CD4-positive, alpha-beta T cell (primary cell): ENCODE measurements at places on chromosomes 2 and 18. TPM values are rescaled to one million over a fixed set of nuclear protein-coding genes. Genes with fewer than 3 reads are reported as not detected.

- no peak for DNase-seq
- H3K27me3 ChIP-seq, result no peaks in the 10 kb centered on the region
- no peaks in the 10 kb centered on the region for H3K4me1 ChIP-seq
- no peak overlapping the region for H3K27ac ChIP-seq
- no peak overlapping the region for H3K4me3 ChIP-seq
- no peaks in the 10 kb centered on the region for H3K36me3 ChIP-seq
These were observed 227.2 kb upstream of the SETBP1 start for GRCh38 chr18:44453505-44453904.

- H3K27ac ChIP-seq, result no peak overlapping the region
- no peaks in the 10 kb centered on the region for H3K36me3 ChIP-seq
- H3K27me3 ChIP-seq, result no peaks in the 10 kb centered on the region
- no peaks in the 10 kb centered on the region for H3K4me1 ChIP-seq
- H3K4me3 ChIP-seq, result no peak overlapping the region
These were observed 25.2 kb downstream of the SDC1 start for GRCh38 chr2:20199633-20200270.

GRCh38 chr18:10495936-10496335, 29.9 kb upstream of the NAPG start:
- no peaks in the 10 kb centered on the region for H3K4me1 ChIP-seq
- no peak for DNase-seq
- H3K27me3 ChIP-seq, result no peaks in the 10 kb centered on the region
- H3K36me3 ChIP-seq, result no peaks in the 10 kb centered on the region

DNA sequence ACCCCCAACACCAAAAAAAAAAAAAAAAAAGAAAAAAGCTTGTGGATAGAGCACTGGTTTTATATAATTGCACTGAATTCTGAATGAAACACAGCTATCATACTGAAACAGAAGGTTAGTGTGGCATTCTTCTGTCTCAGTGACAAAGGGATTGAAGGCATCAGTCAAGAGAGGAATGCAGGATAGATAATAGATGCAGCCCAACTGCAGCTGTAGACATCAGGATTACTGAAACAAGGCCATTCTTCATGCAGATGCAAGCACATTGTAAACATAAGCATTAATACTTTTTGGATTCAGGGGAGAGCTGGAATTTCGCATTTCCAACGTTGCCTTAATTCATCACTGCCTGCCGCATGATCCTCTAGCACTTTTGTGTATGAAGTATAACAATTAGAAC, 897.4 kb upstream of the KLHL29 start:
- H3K27me3 ChIP-seq, result no peaks in the 10 kb centered on the region
- H3K4me1 ChIP-seq, result no peaks in the 10 kb centered on the region
- no peak for DNase-seq
- no peaks in the 10 kb centered on the region for H3K36me3 ChIP-seq
- H3K27ac ChIP-seq, result no peak overlapping the region

GRCh38 chr18:3898861-3899613, 449.1 kb downstream of the TGIF1 start:
- no peak for DNase-seq
- H3K4me1 ChIP-seq, result no peaks in the 10 kb centered on the region
- no peaks in the 10 kb centered on the region for H3K27me3 ChIP-seq
- H3K4me3 ChIP-seq, result no peak overlapping the region

DNA sequence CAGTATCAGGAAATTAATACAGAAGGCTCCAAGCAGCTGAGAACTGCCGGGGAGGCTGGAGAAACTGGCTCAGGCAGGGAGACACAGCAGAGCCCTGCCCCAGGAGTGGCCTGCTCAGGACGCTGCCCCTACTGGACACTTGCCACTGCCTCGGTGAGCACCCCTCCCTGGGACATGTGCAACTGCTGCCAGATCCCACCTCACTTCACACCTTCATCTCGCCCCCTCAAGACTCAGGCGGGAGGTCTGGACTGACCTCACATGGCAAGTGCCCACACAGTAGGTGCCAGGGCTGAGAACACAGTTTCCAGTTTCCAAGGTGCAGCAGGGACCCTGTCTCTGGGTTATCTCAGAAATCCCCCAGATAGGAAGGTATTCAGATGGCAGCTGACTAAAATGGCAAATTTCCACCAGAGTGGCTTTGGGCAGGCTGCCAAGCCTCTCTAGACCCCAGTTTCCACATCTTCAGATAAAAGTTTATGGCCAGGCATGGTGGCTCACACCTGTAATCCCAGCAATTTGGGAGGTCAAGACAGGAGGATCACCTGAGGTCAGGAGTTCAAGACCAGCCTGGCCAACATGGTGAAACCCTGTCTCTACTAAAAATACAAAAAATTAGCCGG, 33.7 kb upstream of the LBH start:
- DNase-seq, result no peak
- no peaks in the 10 kb centered on the region for H3K27me3 ChIP-seq
- no peaks in the 10 kb centered on the region for H3K4me1 ChIP-seq
- H3K4me3 ChIP-seq, result no peak overlapping the region
- no peaks in the 10 kb centered on the region for H3K36me3 ChIP-seq

- DNase-seq, result no peak
- H3K36me3 ChIP-seq, result no peaks in the 10 kb centered on the region
- H3K27ac ChIP-seq, result no peak overlapping the region
- H3K27me3 ChIP-seq, result no peaks in the 10 kb centered on the region
These were observed 674.9 kb upstream of the FANCL start for GRCh38 chr2:58916063-58916462.

DNA sequence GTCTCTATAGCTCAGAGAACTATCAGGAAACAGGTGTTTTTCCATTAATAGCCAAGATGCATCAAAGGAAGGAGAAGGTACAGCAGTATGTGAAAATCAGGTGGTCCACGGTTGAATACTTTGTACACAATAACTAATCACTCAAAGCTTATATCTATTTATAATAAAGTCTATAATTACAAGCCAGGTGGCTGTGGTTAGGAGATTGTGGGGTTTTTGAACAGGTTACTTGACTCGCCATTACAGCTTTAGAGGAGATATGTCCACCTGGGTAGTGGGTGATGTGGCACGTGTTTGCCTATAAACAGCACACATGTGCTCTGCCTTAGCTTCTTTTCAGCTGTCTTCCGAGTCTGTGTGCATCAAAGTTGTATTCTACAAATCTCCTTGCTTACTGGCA, 892.2 kb upstream of the ZEB2 start:
- no peaks in the 10 kb centered on the region for H3K36me3 ChIP-seq
- no peaks in the 10 kb centered on the region for H3K4me1 ChIP-seq
- no peaks in the 10 kb centered on the region for H3K27me3 ChIP-seq
- no peak for DNase-seq
- H3K27ac ChIP-seq, result no peak overlapping the region

- H3K4me1 ChIP-seq, result no peaks in the 10 kb centered on the region
- H3K36me3 ChIP-seq, result peaks cover 8% of the 10 kb centered on the region
- DNase-seq, result no peak
These were observed 296.5 kb upstream of the EPAS1 start for GRCh38 chr2:46000660-46001059.

DNA sequence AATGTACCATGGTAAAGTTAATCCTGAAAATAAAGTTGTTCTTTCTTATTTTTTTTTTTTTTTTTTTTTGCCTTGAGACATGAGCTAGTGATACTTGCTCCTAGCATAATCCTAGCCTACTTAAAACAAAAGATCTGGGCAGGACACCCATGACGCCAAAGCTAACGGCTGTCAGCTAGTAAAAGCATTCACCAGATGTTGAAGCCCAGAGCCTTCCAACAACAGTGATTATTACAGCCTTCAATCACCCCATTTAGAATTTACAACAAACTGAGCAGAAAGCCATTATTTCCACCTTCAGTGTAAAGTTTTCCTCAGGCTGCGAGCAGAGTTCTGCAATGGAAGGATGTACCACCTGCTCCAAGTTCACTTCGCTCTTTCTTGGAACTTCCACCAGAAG, 259.5 kb downstream of the SP3 start:
- peaks cover 6% of the 10 kb centered on the region for H3K27me3 ChIP-seq
- no peak overlapping the region for H3K4me3 ChIP-seq
- no peak for DNase-seq
- no peaks in the 10 kb centered on the region for H3K4me1 ChIP-seq
- H3K36me3 ChIP-seq, result no peaks in the 10 kb centered on the region

DNA sequence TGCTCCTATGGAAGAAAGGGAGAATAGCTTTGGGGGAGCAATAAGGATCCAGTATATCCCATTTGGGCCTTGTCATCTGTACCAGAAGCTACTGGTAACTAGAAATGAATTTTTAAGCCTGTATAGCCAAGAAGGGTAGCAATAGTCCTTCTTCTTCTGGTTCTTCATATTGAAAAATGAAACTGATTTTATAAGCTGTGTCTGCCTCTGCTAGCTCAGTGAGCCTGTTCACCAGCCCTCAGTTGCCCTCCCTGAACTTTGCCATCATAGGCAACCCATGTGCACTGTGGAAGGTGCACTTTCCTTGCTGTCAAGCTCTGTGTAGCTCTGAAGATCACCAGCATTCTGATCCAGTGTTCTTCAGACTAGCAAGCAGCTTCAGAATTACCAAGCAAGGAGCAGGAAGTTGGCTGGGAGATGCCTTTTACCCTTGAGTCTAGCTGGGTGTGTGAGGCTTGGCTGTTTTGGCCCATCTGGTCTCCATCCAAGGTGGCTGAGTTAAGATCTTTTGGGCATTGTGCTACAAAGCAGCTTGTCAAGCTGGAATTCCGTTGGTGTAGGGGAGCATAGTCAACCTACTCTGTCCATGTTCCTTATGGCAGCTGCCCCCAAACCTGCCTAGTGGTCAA, 55.8 kb upstream of the MGAT5 start:
- peaks cover 49% of the 10 kb centered on the region for H3K4me1 ChIP-seq
- H3K36me3 ChIP-seq, result no peaks in the 10 kb centered on the region
- peak overlapping the region; percentile 8 for H3K4me3 ChIP-seq
- no peak overlapping the region for H3K27ac ChIP-seq
- no peak for DNase-seq
- no peaks in the 10 kb centered on the region for H3K27me3 ChIP-seq

DNA sequence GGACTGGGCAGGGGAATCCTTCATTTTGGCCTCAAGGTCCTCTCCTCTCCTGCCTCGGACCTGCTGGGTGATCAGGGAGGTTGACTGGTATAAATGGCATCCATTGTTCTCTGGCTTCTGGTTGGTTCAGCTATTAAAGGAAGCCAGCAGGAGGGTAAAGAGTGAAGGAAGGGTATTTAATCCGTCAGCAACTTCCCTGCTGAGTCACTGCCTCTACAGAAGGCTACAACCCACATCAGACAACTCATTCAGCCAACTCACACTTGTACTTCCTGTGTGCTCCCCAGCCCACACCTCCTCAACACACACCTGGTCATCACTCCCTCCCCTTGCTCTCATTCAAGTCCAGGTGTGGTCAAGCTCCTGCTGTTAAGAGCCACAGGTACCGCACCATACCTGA, 68.3 kb upstream of the MRPS9 start:
- H3K4me3 ChIP-seq, result no peak overlapping the region
- H3K27me3 ChIP-seq, result peaks cover 11% of the 10 kb centered on the region
- no peaks in the 10 kb centered on the region for H3K36me3 ChIP-seq
- no peaks in the 10 kb centered on the region for H3K4me1 ChIP-seq
- no peak for DNase-seq
- H3K27ac ChIP-seq, result no peak overlapping the region

DNA sequence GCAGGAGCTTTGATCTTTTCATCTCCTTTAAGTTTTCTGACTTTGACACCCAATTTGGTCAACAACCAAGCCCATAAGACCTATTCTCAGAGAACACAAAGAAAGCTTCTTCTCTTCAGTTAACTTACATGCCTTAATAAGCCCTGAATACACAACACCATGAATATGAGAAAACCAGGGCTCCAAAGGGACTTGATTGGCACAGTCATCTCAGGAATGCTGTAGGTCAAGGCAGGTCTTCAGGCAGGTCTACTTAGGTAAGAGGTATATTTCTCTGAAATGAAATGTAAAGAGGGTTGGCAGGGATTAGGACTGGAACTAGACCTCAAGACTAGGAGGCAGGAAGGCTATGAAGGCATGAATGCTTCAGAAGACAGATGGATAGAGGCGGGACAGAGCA, 24.4 kb upstream of the EIF2AK3 start:
- H3K4me1 ChIP-seq, result no peaks in the 10 kb centered on the region
- DNase-seq, result no peak
- H3K4me3 ChIP-seq, result no peak overlapping the region
- no peaks in the 10 kb centered on the region for H3K27me3 ChIP-seq
- no peaks in the 10 kb centered on the region for H3K36me3 ChIP-seq
- no peak overlapping the region for H3K27ac ChIP-seq

GRCh38 chr2:241218131-241219029, 29.9 kb downstream of the ANO7 start:
- H3K27me3 ChIP-seq, result no peaks in the 10 kb centered on the region
- H3K4me1 ChIP-seq, result peaks cover 14% of the 10 kb centered on the region
- DNase-seq, result peak; percentile 27
- H3K4me3 ChIP-seq, result peak overlapping the region; percentile 51
- H3K27ac ChIP-seq, result no peak overlapping the region

GRCh38 chr2:190180313-190181122, 118.0 kb upstream of the MSTN start:
- DNase-seq, result no peak
- H3K4me1 ChIP-seq, result peaks cover 12% of the 10 kb centered on the region
- H3K36me3 ChIP-seq, result no peaks in the 10 kb centered on the region
- peaks cover 13% of the 10 kb centered on the region for H3K27me3 ChIP-seq
- no peak overlapping the region for H3K27ac ChIP-seq

- no peaks in the 10 kb centered on the region for H3K36me3 ChIP-seq
- H3K27ac ChIP-seq, result no peak overlapping the region
- no peaks in the 10 kb centered on the region for H3K27me3 ChIP-seq
- no peak overlapping the region for H3K4me3 ChIP-seq
- no peak for DNase-seq
These were observed 246.9 kb upstream of the SLC39A10 start for GRCh38 chr2:195410074-195410671.

- no peak overlapping the region for H3K4me3 ChIP-seq
- no peaks in the 10 kb centered on the region for H3K27me3 ChIP-seq
- DNase-seq, result no peak
These were observed 158.0 kb upstream of the ALKAL2 start for GRCh38 chr2:445896-446295.

DNA sequence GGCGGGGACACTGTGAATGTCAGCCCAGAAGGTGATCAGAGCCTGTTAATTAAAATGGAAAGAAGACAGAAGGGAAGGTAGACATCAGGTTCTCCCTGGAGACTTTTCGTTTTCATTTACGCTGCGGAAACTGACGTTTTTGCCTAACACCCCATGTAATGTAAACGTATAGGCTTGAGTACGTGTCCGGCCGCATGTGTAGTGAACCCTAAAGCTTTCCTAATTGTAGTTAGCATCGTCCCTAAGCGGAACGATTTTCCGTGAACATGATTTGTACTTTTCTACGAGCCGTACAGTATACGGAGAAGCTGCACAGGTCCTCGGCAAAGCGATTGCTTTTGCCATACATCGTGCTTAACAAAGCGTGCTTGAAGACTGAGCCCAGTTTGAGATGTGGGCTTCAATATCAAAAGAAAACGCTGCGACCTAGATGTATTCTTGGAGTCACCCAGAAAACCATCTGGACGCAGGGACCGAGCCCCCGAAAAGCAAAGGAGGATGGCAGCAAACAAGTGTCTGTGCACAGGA, 284 bp downstream of the TIMM21 start:
- H3K27me3 ChIP-seq, result no peaks in the 10 kb centered on the region
- peak overlapping the region; percentile 95 for H3K27ac ChIP-seq
- no peak for DNase-seq
- peaks cover 25% of the 10 kb centered on the region for H3K4me1 ChIP-seq
- peaks cover 10% of the 10 kb centered on the region for H3K36me3 ChIP-seq
- peak overlapping the region; percentile 83 for H3K4me3 ChIP-seq

The CHRNG gene
- not detected for total RNA-seq

The SPC25 gene
- 0.17 TPM for total RNA-seq

The FIGN gene
- total RNA-seq, result not detected

The PCARE gene
- not detected for total RNA-seq

The CPLX4 gene
- total RNA-seq, result not detected

The SLC1A4 gene
- 2.4 TPM for total RNA-seq

The STON1 gene
- 1.3 TPM for total RNA-seq
